WERI-Rb-1 (cell line): ENCODE measurements at places on chromosomes 7 and 10.

GRCh38 chr10:71584461-71584860 lies 135.1 kb downstream of the C10orf105 start:
- DNase-seq, result no peak

DNA sequence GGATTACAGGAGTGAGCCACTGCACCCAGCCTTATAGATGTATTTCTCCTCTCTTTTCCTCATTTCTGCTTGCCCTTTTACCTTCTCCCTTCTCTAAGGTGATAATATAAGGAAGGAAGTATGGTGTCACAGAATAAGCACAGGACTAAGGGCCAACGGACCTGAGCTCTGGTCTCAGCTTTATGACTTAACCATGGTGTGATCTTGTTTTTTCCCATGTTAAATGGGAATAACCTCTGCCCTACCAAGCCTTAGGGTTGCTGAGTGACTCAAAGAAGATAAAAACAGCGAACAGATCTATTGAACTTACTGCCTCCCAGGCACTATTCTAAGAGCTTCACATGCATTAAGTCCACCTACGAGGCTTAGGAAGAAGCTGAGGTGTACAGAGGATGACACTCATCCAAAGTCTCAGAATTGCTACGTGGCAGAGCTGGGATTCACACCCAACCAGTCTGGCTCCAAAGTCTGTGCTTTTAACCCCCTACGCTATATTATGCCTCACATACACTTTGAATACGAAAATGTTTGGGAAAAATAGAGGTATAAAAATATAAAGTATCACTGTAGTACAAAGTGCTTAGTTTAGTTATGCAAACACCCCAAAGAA lies 5.6 kb downstream of the UROS start:
- DNase-seq, result no peak

DNA sequence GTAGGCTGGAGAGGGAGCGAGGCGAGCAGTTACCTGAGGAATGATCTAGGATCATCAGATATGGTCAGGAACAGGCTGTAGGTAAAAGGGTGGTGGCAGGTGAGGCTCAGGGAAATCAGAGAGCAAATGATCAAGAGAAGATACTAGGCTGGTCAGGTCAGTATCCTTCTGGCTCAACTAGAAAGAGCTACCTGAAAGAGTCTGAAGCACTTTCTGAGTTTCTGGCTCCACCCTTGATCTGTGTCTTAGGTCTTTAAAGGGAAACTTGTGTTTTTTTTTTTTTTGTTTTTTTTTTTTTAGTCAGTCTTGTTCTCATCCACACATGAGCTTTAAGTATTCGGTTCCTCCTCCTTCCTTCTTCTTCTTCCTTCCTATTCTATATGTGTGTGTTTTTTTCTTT lies 10.5 kb downstream of the ADAM22 start:
- no peak for DNase-seq

DNA sequence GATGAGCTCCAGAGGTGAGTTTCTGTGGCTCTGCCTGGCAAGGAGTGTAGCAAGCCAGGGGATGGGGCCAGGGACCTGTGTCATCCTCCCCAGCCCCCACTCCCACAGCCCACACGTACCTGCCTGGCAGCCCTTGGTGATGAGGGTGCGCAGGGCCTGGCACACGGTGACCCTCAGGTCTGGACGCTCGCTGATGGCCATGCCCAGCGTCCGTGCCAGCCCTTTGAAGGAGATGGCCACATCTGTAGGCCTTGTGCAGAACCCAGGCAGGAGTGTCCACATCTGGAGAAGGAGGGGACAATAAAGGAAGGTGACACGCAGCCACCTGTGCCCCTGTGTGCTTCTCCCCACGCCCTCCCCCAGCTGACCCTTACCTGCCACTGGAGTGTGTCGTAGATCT lies 27.7 kb downstream of the RRP12 start:
- no peak for DNase-seq

GRCh38 chr10:73779018-73779417 lies 2.8 kb upstream of the CHCHD1 start:
- no peak for DNase-seq

- no peak for DNase-seq
Observed at GRCh38 chr7:104795616-104796398, 218.2 kb upstream of the KMT2E start.

DNA sequence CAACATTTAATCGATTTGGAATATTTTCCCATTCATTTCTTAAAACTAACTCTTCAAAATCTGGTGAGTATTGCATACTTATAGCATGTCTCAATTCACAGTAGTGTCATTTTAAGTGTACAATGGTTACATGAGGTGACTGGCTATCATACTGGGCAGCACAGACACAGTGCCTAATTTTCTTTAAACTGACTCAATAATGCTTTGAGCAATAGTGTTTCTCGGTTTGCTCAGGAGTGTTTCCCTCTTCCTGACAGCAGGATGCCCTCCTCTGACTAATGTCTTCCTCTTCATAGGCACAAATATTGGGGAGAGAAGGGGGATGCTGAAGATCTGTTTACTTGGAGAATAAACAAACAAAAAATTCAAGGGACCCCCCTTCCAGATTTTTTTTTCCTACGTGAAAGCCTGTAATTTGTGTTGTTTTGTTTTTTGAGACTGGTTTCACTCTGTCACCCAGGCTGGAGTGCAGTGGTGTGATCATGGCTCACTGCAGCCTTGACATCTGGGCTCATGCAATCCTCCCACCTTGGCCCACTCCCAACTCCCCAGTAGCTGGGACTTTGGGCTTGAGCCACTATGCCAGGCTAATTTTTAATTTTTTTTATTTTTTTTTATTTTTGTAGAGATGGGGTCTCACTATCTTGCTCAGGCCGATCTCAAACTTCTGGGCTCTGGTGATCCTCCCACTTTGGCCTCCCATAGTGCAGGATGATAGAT lies 2.2 kb downstream of the MRC1 start:
- no peak for DNase-seq

- DNase-seq, result no peak
Observed at GRCh38 chr10:78688901-78689583, 379.7 kb upstream of the ZMIZ1 start.

- DNase-seq, result no peak
Observed at GRCh38 chr10:11429439-11430052, 181.9 kb downstream of the USP6NL start.

GRCh38 chr10:26326851-26327250 lies 110.3 kb downstream of the GAD2 start:
- DNase-seq, result no peak

DNA sequence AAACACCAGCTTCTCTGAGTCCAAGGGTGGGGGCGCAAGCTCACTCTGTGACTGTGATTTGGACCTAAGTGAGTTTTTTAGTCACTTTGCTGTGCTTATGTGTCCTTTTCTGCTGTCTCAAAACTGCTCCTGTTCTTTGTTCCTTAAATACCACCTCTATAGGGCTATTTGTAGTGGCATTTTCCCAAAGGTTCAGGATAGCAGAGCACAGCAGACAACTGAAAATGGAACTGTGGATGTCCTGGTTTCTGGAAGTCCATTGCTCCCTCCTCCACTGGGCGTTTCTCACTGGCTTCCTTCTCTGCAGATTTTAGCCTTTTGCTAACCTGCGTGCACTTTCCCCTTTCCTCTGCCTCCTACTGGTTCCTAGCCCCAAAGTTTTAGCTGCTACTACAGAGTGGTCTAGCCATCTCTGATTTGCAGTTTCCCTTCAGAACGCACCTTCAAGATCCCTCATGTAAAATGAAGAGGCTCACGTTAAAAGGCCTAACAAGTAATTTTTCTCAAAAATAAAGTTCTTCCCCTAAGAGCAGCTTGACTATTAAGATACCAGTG lies 25.6 kb downstream of the BLVRA start:
- DNase-seq, result no peak

DNA sequence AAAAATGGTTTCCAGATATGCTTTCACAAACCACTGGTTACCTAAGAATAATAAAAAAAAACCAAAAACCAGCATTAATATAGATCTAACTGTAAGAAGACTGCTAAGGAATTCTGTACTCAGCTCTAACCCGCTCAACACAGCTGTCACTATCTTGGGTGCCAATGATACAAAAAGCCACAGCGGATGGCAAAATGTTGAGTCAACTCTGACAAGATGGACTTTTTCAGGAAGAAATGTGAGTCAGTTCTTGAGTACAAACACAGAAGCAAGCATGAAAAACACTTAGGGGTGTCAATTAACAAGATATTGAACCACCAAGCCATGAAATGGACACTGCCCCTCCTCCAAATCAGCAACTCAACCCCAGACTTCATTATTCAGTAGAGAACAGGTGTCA lies 55.0 kb downstream of the CTTNBP2 start:
- no peak for DNase-seq

DNA sequence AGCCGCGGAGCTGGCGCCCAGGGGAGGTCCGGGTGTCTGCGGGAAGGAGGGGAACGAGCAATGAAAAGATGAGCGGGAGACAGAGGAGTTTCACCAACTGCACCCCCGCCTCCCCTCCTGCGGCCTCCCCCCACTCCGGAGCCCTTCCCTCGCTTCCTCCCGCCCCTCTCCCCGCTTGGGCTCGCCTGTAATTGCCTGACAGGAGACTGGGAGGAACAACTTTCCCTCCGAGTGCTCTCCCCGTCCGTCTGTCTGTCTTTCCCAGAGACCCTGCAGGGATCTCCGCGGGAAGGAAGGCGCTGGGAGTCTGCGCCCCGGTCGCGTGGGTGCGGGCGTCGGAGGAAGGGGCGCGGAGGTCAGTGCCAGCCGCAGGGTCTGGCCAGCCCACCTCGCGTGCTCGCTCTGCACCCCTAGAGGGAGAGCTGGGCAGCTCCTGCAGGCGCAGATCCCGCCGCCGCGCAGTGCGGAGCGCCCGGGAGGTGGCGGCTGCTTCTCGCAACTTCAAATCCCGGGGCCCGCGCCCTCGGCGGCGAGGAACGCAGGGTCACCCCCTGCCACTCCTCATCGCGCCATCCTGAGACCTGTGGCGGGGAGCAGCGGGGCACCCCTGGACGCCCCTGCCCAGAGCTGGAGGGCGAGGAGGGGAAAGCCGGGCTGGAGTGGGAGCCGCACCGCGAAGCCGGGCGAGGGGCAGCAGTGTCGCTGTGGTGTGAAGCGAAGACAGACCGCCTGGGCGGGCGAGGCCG lies 511 bp upstream of the NRP1 start:
- DNase-seq, result peak; percentile 32
